ENCODE measurements at places on chromosomes 7 and 10. TPM values are rescaled to one million over a fixed set of nuclear protein-coding genes. Genes with fewer than 3 reads are reported as not detected.
A peak's percentile ranks its signal among the peaks of the same experiment; 100 is the strongest.

PPP1R17 gene
- polyA plus RNA-seq = not detected

STEAP2 gene
- 5.8 TPM for polyA plus RNA-seq

CYP51A1 gene
- 30.7 TPM for polyA plus RNA-seq

ZNF467 gene
- polyA plus RNA-seq = 4.8 TPM

AMPH gene
- polyA plus RNA-seq = 9.6 TPM

FAM185A gene
- polyA plus RNA-seq = not detected

PCLO gene
- polyA plus RNA-seq = 3.7 TPM

CUBN gene
- polyA plus RNA-seq = 15.6 TPM

PNLIPRP3 gene
- polyA plus RNA-seq = not detected

DNA sequence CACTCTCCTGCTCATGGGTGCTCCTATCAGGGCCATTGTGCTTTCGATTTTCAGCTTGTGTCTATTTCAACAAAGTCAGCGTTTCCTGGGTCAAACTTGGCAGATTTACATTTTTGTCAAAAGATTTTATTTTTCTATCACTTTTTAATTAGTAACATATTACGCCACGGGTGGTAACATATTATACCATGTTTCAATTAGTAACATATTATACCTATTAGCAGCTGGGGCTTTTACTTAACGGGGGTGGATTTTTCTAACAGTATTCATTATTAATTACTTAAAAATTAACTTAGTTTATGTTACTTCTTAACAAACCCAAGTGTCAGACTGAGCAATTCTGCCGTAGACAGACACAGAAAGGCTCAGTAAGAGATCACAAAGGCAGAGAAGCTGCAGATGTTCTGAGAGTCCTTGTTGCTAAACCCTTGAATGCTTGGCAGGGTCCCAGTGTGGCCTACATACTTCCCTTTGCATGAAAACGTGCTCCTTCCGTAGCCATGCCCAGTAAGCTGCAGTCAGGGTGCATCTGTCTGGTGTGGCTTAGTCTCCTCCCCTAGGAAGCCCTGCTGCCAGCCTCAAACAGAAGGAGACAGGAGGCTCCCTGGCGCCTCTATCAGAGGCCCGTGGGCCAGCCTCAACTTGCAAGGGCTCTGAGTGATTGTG is 263.1 kb upstream of the CXCL12 start:
- DNase-seq = no peak

DNA sequence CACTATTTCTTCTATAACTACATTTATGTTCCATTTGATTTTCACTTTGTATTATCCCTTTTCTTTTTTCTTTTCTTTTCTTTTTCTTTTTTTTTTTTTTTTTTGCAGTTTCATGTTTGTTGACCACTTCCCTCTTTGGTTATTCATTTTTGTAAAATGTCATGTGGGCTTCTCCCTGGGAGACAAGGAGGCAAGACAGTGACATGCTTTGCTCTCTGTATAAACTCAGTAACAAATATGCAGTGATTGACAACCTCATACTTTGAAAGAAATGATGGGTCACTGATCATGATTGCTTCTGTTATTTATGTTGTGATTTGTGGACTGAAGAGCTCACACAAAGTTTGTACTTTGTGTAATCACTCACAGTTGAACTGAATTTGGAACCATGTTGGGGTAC is 90.2 kb upstream of the ABI1 start:
- no peak for DNase-seq

GRCh38 chr7:117349570-117349969 is 26.7 kb upstream of the WNT2 start:
- DNase-seq = no peak

GRCh38 chr10:116451711-116452337 is 24.2 kb downstream of the PNLIPRP3 start:
- no peak for DNase-seq

GRCh38 chr7:131957338-131958020 is 401.1 kb upstream of the PODXL start:
- DNase-seq = no peak

- no peak for DNase-seq
Observed at GRCh38 chr7:988426-988911, 5.5 kb downstream of the CYP2W1 start.

- DNase-seq = no peak
Observed at GRCh38 chr10:116084161-116084560, 188.8 kb downstream of the GFRA1 start.

DNA sequence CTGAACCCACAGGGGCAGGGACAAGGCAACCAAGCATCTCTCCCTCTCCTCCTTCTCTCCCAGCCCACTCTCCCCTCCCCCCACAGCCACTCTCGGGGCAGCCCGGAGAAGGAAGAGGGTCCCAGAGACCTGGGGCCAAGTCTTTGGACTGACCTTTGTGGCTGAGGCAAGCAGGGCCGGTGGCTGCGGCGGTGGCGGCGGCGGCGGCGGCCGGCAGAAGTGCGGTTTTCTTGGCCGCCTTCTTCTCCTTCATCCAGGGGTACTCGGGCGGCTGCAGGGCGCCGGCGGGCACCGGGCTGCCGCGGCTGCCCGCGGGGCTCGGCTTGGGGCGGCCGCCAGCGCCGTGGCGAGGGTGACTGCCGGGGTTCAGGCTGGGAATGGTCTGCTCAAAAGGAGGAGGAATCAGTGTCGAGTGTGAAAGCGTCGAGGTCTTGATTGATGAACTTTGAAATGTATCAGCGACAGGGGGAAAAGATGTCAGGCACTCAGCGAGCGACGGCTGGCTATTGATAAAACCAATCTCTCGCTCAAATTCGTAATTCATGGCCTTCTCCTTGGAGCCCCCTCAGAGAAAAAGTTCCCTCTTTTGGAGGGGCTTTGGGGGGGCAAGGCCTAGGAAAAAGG is 414 bp downstream of the HOXA2 start:
- DNase-seq = no peak

- no peak for DNase-seq
Observed at GRCh38 chr10:22314852-22315251, 1.3 kb upstream of the COMMD3 start.

GRCh38 chr10:127447197-127447596 is 101.9 kb upstream of the NPS start:
- DNase-seq = no peak

GRCh38 chr10:3172081-3172445 is 519 bp downstream of the PITRM1 start:
- DNase-seq = peak; percentile 43

- DNase-seq = no peak
Observed at GRCh38 chr7:71504697-71505441, 372.9 kb downstream of the GALNT17 start.

DNA sequence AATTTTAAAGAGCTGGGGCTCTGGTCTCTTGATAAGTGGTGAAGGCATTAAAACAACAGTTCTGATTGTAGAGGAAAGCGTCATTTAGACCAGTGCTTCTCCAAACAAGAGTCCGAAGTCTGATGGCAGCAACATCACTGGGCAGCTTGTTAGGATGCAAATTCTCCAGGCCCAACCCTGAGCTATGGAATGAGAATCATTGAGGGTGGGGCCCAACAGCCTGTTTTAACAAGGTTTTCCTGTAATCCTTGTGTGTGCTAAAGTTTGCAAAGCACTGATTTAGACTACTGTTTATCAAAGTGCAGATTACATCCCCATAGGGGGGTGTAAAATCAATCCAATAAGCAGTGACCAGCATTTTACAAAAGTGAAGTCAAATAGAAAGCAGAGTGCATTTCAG is 2.6 kb upstream of the ZNRF2 start:
- DNase-seq = no peak

GRCh38 chr10:60453036-60453435 is 63.4 kb upstream of the ANK3 start:
- DNase-seq = no peak

GRCh38 chr7:98836811-98837629 is 32.8 kb downstream of the TMEM130 start:
- no peak for DNase-seq

- peak; percentile 70 for DNase-seq
Observed at GRCh38 chr7:138886501-138886917, 88.5 kb upstream of the ATP6V0A4 start.
